H4 (cell line): ENCODE measurements at places on chromosomes 2 and 18.
A peak's percentile ranks its signal among the peaks of the same experiment; 100 is the strongest.

DNA sequence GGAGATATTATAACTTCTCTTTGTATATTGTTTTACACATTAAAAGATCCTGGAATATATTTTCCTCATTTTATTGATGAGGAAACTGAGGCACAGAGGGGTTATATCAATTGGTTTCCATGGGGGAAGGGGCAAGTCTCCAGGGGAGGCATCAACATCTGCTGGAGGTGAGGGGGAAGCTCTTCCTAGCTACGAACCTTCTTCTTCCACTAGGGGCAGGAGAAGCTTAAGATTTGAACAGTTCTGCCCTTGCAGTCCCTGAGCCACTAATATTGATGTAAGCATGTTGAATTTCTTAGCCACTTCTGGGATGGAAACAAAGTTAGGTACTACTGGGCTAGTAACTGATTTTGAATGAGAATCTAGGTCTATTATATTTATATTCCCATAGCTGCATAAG is 140.1 kb upstream of the AQP4 start:
- peak; percentile 40 for DNase-seq

DNA sequence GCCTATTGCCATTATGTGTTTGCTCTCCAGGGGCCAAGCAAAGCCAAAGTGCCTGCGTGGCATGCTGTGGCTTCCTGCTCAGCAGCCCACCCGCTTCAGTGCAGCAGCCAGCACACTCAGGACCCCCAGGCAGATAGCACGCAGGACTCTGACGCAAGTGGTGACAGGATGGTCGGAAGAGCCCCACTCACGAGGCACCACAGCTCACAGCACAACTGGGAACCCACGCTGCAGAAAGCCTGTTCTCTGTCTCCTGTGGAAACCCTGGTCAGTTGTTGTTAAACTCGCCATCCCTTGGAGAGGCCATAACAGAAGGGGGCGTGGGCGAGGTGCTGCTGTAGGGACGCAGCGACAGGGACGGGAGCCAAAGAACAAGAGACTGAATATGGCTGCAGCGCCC is 76.4 kb downstream of the HDAC4 start:
- no peak for DNase-seq

DNA sequence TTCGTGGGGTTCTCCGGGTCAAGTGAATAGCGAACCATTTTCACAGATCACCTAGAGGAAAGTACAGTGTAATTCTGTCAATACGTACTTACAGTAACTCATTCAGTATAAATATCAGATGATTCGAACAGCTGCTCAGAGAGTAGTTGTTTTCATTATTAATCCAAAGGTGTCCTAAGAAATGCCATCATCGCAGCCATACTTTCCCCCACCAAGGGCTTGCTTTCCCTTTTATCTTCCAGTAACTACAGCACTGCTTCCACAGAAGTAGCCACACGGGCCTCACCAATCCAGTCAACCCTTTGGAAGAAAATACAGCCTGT is 4.5 kb upstream of the C18orf32 start:
- DNase-seq, result no peak

GRCh38 chr2:190197143-190197720 is 122.4 kb downstream of the HIBCH start:
- no peak for DNase-seq
